ENCODE measurements at places on chromosomes 13 and 19.

- DNase-seq, result peak; percentile 20
Measured at GRCh38 chr13:32164622-32165268, 133.2 kb downstream of the FRY start.

DNA sequence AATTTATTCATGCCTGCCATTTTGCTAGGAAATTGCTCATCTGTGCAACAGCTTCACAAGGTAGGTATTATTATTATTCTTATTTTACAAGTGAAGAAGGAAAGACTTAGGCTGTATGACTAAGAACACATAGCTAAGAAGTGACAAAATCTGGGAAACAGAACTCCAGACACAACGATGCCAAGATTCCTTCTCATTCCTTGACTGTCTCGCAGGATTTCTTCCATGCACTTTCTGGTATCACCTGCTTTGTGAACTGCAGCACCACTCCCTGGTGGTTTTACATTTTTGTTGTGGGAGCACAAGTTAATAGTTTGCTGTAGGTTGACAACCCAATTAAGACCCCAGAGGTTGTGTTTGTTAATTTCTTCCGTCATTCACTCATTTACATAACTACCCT lies 188.5 kb downstream of the LACC1 start:
- peak; percentile 14 for DNase-seq

DNA sequence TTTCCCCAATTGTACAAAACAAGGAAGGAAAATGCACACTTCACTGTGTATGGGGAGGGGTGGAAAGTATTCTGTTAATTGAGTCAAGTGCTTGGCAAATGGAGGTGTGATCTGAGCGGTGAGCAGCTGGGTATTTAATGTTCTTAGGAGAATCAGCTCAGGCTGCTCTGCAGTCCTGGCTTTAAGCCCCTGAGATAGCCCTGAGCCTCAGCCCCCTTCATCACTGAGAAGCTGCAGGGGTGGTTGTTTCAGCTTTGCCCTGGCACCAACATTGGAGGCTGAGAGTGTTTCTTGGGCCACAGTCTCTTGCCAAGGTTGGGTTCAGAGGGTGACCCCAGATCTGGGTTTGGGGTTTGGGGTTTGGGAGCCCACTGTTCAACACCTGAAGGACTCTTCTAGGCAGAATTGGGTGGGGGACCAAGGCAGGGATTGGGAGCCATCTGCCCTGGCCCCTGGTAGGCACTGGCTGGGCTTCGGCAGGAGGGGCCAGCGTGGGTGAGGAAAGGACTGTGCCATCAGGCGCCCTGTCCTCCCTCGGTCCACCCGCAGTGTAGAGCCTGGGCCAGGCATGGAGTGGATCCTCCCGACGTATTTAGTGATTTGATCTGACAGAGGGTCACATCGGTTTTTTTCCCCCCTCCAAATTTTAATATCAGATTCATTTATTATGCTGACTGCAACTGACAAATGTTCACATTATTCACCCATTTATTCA lies 66.7 kb upstream of the ZNF536 start:
- no peak for DNase-seq

DNA sequence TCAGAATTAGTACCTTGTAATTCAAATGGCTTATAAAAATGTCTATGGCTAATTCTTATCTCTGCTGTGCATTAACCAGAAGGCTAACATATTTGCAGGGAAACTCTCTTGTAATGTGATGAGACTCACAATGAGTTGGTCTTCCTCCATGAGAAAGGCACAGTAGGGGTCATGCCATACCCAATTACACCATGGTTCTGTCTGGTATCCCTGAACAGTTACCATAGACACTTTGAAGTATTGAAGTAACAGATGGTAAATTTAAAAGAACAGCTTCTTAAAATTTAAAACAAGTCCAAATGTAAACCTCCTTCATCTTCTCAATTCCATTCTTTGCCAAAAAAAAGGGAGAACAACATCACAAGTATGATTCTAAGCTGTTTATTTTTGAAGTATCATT lies 22.6 kb upstream of the SLAIN1 start:
- no peak for DNase-seq

GRCh38 chr13:38519229-38519911 lies 167.5 kb upstream of the FREM2 start:
- DNase-seq, result no peak

DNA sequence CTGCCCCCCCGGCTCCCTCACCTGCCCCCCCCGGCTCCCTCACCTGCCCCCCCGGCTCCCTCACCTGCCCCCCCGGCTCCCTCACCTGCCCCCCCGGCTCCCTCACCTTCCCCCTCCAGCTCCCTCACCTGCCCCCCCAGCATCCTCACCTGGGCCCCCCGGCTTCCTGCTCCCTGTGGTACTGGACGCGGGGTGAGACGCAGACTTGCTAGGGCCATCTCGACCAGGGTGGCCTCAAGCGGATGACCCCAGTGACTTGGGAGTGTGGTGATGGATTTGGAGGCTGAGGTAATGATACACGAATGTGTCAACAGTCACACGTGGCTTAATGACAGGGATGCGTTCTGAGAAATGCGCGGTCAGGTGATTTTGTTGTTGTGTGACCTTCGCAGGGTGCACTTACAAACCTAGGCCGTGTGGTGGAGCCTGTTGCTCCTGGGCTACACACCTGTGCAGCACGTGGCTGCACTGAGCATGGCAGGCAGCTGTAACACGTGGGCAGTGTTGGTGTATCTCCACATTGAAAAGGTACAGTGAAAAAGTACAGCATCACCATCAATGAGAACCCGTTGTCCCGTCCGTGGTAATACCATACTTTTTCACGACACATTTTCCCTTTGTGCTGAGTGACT lies 197.8 kb downstream of the TEX29 start:
- DNase-seq, result no peak

- DNase-seq, result no peak
Measured at GRCh38 chr19:47633517-47633916, 24.6 kb downstream of the BICRA start.

DNA sequence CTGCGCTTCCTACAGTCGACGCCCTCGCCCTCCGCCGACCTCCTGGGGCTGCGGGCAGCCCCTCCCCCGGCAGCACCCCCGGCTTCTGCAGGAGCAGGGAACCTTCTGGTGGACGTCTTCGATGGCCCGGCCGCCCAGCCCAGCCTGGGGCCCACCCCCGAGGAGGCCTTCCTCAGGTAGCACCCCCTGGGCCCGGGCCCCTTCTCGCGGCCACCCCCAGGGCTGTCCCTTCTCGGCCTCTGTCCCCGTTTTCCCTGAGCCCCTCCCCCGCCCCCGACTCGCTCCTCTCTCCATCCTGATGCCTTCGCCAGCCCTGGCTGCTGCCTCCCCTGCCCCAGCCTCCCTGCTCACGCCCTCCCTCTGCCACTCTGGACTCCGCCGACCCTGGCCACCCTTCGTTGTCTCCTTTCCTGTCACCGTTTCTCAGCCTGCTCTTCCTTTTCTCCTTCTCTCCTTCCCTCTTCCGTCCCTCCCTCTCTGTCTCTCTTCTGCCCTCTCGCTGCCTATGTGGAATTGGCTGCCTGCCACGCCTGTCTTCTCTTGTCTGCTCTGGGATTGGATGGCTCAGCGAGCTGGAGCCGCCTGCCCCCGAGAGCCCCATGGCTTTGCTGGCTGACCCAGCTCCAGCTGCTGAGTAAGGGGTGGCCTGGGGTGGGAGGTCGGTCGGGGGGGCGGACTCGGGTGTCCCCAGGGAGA lies 11.0 kb downstream of the FUZ start:
- DNase-seq, result peak; percentile 96

GRCh38 chr19:34998777-34999497 lies 1.2 kb upstream of the GRAMD1A start:
- DNase-seq, result no peak

DNA sequence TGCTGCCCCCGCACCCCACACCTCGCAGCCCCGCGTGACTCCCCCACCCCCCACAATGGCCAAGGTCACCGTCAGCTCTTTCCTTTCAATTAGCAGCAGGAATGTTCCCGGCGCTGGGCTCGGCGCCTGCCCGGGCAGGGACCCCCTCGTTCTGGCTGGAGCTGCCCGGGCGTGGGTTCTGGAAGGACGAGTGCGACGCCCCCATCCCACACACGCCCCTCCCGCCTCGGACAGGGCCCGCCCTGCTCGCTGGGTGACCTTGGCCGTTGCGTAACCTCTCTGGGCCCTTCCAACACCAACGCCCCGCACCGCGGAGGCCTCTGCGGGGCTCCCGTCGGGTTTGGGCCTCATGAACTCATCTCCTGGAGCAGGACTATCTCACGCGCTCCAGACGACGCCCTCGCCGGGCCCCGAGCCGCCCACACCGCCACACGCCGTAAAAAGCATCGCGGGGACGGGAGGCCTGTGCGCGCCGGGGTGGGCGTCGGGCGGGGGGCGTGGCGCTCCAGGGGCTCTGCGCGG lies 10.3 kb downstream of the PALM start:
- peak; percentile 39 for DNase-seq

DNA sequence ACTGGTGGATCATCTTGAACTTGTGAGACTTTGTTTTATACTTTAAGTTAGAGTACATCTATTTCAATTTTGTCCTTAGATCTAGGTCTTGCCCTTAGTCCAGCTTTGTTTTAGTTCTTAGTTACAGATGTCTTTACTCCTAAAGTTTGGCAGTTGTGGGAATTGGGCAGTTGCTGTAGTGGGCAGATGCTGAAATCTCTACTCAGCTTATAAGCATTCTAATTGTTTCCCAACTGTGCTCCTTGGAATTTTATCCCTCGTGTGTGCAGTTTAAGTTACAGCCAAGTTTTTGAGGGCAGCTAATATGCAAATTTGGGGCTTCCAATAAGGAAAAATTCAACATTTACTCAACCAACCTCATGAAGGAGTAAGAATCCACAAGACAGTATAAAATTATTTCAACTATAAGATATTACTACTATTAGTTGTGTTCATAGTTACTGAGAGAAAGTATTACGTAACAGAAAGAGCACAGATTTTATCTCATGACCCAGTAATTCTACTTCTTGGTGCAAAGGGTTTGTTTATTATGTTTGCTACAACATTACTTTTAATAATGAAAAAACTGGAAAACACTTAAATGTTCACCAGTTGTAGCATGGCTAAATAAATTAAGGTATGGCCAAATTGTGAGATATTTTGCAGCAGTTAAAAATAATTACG lies 32.9 kb downstream of the CCDC122 start:
- DNase-seq, result peak; percentile 29

DNA sequence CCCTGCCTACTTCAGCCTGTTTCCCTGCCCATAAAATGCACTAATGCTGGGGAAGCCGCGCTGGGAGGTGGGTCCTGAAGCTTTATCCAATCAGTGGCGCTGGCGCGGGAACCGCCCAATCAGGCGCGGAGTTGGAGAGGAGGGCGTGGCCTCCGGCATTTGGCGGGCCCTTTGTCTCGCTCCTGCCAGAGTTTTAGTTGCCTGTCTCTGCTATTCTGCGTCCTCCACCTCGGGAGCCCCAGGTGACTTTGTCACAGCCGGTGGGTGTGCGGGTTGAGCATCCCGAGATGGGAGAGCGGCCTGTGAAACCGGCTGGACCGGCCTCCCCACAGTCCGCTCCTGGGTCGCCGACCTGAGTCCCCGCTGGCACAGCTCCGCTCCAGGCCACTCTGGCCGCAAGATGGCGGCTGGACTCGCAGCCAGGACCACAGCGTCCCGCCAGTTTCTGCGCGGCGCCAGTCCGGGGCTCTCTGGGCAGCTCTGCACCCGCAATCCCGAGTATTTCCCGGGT lies 30.7 kb upstream of the ZNF429 start:
- DNase-seq, result peak; percentile 90

- no peak for DNase-seq
Measured at GRCh38 chr13:99388334-99388923, 81.2 kb upstream of the GPR183 start.

- no peak for DNase-seq
Measured at GRCh38 chr13:48402325-48402932, 10.5 kb downstream of the LPAR6 start.

DNA sequence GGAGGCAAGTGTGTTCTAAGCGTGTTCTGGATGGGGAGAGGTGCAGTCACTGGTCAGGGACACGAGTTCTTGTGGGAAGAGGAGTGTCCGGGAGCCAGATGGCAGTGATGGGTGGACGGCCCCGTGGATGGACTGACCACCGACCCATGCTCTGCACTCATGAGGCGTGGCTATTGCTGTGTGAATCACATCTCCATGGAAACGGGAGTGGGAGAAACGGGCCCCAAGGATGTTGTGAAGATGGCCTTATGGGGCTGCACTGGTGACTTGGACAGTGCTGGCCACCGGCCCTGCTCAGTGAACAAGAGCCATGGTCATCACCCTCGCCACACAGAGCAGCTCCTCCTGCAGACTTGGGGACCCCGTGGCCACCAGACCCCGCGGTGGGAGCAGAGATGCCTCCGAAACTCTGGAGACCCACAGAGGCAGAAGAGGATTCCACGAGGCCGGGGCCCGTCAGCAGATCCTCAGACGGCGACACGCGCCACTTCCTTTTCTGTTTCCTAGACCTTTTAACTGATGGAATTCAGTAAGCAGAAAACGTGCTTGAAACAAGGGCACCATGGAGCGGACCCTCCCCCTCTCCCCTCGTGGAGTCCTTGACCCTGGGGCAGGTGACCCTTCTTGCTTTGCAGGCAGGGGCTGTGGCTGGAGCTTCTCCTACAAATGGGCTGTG lies 47.5 kb downstream of the GAS6 start:
- peak; percentile 52 for DNase-seq

- DNase-seq, result no peak
Measured at GRCh38 chr19:14463747-14464146, 11.4 kb downstream of the PTGER1 start.

DNA sequence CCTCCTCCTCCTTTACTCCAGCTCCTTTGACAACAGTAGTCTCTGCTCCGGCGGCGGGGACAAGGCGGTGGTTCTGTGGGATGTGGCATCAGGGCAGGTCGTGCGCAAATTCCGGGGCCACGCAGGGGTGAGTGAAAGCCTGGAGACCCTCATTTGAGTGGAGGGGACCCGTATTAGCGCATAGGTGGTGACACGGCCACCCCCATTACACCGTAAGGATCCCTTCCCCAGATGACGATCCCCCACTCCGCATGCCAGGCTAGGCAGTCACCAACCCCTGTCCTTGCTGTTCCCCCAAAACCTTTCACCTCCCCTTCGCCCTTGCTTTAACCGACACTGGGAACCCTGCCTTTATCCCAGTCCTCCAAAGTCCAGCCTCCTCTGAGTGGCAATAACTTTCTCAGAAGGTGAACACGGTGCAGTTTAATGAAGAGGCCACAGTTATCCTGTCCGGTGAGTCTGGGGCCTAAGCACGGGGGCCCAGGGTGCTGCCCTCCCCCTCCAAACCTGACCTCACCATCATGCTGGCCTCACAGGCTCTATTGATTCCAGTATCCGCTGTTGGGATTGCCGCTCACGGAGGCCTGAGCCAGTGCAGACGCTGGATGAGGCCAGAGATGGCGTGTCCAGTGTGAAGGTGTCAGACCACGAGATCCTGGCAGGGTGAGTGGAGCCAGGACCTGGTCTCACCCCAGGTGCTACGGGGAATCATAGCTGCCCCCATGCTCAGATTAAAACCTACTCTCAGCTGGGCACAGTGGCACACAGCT lies 3.7 kb downstream of the WDR83 start:
- DNase-seq, result no peak

GRCh38 chr13:39910833-39911232 lies 255.4 kb downstream of the COG6 start:
- DNase-seq, result no peak

- DNase-seq, result no peak
Measured at GRCh38 chr13:102693250-102693649, 1.6 kb downstream of the METTL21C start.

GRCh38 chr13:75178436-75178835 lies 303.5 kb downstream of the TBC1D4 start:
- no peak for DNase-seq

All from AG08396 (cell line).